ENCODE measurements at places on chromosomes 7 and 10.

DNA sequence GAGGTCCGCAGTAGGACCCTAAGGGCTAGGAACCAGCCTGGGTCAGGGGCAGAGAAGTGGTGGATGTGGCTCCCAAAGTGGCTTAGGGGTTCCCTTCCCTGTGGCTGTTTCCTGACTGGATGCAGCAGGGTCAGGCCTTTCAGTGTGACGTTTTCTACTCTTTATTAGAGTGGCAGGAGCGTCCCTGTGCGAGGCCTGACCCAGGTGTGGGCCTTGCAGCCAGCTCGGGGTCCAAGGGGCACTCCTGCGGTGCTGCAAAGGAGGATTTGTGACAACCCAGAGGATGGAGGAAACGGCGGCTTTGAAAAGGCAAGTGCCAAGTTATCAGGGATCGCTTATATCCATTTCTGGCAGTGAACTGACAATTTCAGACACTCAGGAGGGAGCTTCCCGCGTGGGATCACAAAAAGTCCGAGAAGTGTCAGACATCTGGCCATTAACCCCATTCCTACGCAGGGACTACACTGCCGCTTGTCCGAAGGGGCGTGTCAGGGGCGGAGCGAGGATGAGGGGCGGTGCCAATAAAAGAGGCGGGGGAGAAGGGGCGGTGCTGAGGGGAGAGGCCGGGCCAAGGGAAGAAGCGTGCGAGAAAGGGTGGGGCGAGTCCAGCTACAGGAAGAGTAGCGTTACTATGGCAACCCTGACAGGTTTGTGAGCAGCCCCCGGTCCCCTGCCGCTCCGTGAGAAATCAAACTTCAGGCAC lies 98.8 kb upstream of the ZNF722 start:
- peak; percentile 73 for DNase-seq

GRCh38 chr7:111711426-111712065 lies 149.3 kb upstream of the IMMP2L start:
- DNase-seq, result no peak

GRCh38 chr7:44184206-44184872 lies 4.9 kb downstream of the GCK start:
- DNase-seq, result no peak

DNA sequence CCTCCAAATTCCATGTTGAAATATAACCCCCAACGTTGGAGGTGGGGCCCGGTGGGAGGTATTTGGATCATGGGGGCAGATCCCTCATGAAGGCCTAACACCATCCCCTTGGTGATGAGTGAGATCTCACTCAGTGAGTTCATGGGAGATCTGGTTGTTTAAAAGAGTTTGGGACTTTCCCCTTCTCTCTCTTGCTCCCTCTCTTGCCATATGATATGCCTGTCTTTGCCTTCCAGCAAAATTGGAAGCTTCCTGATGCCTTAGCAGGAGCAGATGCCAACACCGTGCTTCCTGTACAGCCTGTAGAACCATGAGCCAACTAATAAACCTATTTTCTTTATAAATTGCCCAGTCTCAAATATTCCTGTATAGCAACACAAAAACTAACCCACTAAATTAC lies 55.7 kb upstream of the CDK1 start:
- no peak for DNase-seq

DNA sequence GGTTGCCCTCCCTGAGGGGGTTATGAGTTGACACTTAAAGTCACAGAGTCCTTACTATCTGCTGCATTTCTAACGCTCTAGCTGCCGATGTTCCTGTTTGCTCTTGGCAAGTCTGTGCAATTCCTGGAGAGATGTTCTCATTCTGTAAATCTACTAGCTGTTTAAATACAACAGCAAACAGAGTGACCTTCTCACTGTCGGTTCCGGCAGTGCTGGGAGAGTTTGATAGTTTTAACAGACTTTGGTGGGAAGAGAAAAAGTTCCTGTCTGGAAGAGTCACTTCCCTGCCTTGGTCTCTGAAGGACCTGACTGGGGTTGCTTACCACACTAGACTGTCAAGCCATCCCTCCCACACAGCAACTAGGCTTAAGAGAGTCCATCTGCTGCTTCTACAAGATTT lies 63.3 kb upstream of the ELMO1 start:
- DNase-seq, result no peak

GRCh38 chr7:116984917-116985316 lies 31.6 kb downstream of the ST7 start:
- DNase-seq, result no peak

Data from stimulated activated CD8-positive, alpha-beta memory T cell treated with anti-CD3 and anti-CD28 coated beads, Interleukin-4, amount 100 ng/mL, for 4 hours (primary cell).